ENCODE measurements at places on chromosomes 11 and 22. TPM values are rescaled to one million over a fixed set of nuclear protein-coding genes. Genes with fewer than 3 reads are reported as not detected.

The KDELR3 gene
- 0.34 TPM for total RNA-seq

The FOXRED2 gene
- total RNA-seq: 2.6 TPM

DNA sequence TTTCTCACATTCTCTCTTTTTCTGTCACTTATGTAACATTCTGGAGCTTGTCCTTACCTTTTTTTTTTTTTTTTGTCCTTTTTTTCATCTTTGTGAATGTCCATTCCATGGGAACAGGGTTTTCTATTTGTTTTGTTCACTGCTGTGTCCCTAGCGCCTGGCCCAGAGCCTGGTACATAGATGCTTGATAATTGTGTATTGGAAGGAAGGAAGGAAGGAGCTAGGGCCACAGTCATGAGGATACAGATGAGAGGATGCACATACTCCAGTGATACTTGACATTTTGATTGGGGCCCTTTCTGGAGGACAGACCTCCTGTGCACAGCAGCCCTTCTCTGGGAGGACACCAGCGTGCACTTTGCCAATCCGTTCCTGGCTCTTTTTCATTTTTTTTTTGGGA is 68.9 kb downstream of the KIAA1671 start:
- no peak for DNase-seq
- no peak overlapping the region for H3K4me3 ChIP-seq
- H3K27me3 ChIP-seq: no peaks in the 10 kb centered on the region
- H3K27ac ChIP-seq: no peak overlapping the region
- no peaks in the 10 kb centered on the region for H3K4me1 ChIP-seq

DNA sequence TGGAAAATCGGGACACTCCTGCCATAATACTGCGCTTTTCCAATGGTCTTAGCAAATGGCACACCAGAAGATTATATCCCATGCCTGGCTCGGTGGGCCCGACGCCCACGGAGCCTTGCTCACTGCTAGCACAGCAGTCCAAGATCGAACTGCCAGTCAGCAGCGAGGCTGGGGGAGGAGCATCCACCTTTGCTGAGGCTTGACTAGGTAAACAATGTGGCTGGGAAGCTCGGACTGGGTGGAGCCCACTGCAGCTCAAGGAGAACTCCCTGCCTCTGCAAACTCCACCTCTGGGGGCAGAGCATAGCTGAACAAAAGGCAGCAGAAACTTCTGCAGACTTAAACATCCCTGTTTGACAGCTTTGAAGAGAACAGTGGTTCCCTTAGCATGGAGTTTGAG is 15.6 kb downstream of the PTH start:
- no peaks in the 10 kb centered on the region for H3K4me1 ChIP-seq
- no peak overlapping the region for H3K27ac ChIP-seq
- no peak for DNase-seq
- H3K36me3 ChIP-seq: no peaks in the 10 kb centered on the region
- H3K4me3 ChIP-seq: no peak overlapping the region
- H3K27me3 ChIP-seq: no peaks in the 10 kb centered on the region
